ENCODE measurements at places on chromosomes 12 and 14.

DNA sequence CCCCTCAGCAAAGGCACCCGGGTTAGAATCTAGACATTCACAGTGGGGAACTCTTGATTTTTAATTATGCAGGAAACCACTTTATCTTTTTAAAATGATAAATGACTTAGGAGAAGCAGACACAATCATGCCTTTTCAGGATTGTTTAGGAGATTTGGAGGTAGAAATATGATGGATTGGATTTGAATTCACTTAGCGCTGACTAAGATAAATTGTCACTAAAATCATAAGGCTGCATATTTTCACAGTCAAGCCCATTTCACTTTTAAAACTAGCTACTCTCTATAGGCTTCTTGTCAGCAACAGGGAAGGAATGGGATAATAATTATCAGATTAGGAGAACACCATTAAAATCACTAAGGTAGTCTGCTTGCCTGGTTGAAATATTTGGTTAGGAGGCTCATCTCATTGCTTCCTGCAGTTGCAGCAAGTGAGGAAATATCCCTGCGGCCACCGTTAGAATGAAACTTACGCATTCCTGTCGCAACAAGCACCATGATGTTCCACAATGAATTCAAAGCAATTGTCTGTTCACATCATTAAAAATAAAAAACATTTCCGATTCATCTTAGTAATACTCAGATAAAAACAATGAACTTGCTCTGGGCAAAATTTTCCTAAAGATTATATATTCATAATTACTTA, 31.9 kb downstream of the DACT1 start:
- ATAC-seq = no peak

DNA sequence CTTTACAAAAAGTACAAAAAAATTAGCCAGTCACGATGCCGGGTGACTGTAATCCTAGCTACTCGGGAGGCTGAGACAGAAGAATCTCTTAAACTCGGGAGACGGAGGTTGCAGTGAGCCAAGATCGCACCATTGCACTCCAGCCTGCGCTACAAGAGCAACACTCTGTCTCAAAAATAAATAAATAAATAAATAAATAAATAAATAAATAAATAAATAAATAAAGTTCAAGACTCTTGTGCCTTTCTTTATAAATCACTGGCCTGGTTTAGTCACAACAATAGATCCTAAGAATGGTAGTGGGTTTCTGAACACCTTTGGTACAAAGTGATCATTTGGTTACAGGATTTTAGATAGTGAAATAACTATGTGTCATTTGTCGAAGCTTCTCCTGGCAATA, 46.1 kb downstream of the ARL1 start:
- no peak for ATAC-seq

- peak; percentile 84 for ATAC-seq
Measured at GRCh38 chr12:45670346-45671065, 59.0 kb upstream of the ARID2 start.

GRCh38 chr12:22610131-22610530, 14.8 kb upstream of the ETNK1 start:
- no peak for ATAC-seq

GRCh38 chr12:69649529-69649928, 38.8 kb upstream of the LRRC10 start:
- ATAC-seq = no peak

- ATAC-seq = no peak
Measured at GRCh38 chr12:9944391-9944790, 12.2 kb upstream of the CLEC2A start.

- ATAC-seq = no peak
Measured at GRCh38 chr12:10926269-10926668, 2.8 kb upstream of the PRH2 start.

DNA sequence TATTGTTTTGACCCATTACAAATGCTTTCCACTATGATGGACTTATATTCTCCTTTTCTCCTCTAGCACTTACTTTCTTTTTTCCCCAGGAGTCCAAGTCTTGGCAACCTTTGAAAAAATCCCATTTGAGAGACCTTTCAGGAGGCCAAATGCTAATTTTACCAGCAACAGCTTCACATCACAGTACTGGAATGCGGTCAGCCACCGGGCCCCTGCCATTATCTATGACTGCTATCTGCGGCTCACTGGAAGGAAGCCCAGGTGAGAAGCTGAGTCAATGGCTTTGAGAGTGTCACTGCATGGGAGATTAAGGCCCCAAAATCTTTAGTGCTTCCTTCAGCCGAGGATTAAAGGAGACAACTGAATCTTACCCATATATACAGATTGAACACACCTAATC, 64.2 kb downstream of the ERGIC2 start:
- ATAC-seq = no peak

DNA sequence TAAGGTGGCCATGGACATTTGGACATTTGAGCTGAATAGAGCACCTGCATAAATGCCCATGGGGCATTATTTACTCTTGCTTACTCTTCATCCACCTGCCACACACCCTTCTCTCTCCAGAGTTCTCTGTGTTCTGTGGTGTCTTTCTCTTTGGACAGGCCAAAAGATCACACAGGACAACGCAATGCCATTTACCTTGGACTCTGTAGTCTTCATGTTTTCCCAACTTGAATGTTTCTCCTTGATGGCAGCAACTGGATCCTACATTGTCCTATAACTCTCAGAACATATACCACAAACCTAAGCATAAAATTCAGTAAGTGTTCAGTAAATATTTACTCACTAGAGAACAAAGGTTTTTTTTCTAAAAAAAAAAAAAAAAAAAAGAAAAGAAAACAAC, 41.7 kb upstream of the PTHLH start:
- no peak for ATAC-seq

- ATAC-seq = no peak
Measured at GRCh38 chr14:72643317-72643801, 250.5 kb downstream of the DPF3 start.

DNA sequence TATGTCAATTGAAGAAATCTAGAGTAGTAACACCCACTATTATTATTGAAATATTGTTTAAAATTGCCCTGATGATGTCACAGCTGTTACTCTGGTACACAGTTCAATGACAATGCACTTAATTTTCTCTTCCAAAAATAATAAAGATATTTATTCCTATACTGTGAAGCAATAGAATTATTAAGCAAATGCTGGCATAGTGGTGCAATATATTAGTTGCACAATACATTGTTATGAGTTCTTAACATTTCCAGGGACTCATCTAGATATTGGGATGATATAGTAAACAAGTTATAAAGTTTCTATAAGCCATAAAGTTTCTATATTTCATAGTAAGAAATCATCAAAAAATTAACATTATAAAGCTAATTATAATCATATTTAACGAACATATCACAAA, 897.8 kb downstream of the LRFN5 start:
- no peak for ATAC-seq

GRCh38 chr14:35855876-35856481, 29.8 kb downstream of the BRMS1L start:
- peak; percentile 72 for ATAC-seq

DNA sequence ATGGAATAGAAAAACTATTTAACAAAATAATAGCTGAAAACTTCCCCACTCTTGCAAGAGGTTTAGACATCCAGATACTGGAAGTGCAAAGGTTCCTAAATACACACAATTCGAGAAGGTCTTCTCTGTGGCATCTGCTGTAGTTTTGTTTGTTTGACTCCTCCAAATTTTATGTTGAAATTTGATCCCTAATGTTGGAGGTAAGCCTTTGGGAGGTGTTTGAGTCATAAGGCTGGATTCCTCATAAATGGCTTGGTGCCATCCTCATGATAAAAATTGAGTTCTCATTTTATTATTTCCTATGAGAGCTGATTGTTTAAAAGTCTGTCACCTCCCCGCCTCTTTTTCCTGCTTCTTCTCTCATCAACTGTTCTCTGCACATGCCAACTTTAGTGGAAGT, 182.7 kb downstream of the MYRFL start:
- ATAC-seq = no peak

DNA sequence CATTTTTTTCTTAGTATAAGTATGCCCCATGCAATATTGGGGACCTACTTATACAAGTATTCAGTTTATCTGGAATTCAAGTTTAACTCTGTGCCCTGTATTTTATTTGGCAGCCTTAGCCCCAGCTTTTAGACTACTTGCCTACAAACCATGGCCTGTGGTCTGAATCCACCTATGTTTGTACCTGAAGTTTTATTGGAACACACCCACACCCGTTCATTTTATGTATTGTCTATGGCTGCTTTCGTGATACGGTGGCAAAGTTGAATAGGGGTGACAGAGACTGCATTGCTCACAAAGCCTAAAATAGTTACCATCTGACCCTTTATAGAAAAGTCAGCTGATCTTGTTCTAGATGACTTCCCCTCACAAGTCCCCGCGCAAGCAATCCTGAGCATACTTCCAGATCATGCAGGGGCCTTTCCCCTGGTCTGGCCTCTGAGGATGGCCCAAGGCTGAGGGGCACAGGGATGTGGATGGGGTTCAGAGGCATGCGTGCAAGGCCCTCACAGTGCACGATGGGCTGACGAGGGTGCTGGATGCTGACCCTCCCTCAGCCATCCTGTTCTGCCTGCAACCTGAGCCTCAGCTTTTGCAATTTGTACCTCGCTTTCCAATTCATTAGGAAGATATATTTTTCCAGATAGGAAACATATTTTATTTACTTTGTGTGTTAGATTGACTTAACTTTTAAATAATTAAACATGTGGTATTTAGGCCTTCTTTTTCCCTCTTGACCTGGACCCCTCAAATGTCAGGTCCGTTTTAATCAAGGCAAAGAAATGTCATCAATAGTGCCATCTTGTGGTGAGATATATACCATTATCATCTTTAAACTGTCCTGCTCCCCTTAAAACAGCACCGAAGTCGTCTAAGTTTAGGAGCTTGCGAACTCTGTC, 527.3 kb upstream of the CCDC196 start:
- no peak for ATAC-seq

- ATAC-seq = no peak
Measured at GRCh38 chr12:61821381-61821780, 438.8 kb upstream of the USP15 start.

- no peak for ATAC-seq
Measured at GRCh38 chr12:114319422-114319821, 86.5 kb downstream of the TBX5 start.

DNA sequence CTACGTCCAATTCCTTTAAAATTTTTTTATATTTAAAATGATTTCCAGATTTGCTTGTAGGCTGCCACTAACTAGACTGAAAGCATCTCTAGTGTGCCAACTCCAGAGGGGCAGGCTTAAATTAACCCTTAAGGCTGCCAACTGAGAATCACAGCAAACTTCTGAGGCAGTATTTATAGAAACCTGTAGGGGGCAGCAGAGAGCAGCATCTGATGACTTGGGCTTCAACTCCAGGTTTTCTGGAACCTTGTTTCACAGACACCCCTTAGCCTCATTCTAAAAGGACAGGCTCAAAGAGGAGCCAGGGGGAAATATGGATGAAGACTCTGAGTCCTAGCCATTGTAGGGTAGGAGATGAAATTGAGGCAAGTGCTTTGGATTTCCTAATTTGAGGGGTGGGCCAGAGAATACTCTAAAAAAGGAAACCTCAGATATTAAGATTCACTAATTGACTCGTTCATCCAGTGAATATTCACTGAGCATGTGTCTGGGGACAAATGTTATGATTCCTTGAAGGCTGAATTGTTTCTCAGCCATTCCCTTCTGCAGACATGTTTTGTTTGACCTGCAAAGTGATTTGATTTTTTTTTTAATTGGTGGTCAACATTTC, 63.3 kb upstream of the HSPB8 start:
- ATAC-seq = no peak

DNA sequence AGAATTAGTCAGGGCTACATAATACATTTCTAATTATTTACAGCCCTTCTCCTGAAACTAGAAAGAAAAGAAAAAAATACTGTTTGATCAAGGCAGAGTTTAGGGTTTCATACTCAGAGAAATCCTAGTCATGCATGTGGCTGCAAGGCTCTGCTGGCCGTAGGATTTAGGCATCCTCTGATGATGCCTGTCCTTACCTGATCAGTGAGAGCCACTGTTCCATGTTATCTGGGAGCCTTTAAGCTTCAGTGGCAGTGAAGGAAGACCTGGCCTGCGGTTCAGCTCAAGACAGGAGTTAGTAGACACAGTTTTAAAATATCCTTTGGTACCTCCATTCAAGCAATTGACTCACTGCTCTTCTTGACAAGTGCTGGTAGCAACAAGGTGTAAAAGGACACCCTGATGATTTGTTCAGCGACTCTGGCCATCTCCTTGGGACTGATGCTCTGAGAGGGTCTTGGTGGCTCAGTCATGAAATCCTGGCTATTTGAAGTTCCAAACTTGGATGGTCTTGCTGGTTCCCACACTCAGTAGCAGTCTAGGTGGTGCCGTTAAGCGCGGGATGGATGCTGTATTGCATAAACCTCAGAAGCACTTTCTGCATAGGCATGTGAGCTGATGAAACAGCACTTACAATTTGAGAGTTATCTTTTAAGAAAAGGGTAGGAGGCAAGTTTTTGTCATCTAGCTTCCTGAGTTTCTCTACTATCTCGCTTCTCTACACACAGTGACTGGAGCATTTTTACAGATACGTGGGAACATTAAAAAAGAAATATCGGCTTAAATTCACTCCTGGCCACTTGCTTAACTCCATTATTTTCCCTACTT, 162.0 kb downstream of the SAMD4A start:
- no peak for ATAC-seq

GRCh38 chr14:36316131-36316530, 4.3 kb downstream of the MBIP start:
- no peak for ATAC-seq

DNA sequence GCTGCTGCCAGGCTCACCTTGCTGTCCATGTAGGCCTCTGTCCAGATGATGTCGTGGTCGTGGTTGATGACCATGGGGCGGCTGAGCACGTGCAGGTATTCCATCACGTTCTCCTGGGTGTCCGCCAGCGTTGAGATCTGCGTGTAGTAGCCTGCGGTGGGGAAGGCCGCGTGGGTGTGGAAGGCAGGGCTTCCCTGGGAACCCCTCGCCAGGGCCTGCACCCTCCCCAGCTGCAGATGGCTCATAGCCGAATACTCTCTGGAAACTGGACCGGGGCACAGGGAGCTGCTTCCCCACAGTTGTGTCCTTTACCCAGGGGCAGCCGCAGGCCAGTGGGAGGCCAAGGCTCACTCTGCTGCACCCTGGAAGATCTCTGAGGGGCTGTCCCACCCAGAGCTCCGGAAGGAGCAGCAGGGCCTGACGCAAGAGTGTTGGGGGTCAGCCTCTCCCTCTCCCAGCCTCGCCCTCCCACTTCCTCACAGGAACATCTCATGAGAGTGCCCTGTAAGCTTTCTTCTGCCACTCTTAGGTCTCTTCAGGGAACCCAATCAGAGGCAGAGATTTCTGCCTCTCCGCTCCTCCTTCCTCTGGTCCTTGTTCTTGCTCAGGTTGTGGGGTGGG, 35.5 kb downstream of the CACNA2D4 start:
- ATAC-seq = no peak

DNA sequence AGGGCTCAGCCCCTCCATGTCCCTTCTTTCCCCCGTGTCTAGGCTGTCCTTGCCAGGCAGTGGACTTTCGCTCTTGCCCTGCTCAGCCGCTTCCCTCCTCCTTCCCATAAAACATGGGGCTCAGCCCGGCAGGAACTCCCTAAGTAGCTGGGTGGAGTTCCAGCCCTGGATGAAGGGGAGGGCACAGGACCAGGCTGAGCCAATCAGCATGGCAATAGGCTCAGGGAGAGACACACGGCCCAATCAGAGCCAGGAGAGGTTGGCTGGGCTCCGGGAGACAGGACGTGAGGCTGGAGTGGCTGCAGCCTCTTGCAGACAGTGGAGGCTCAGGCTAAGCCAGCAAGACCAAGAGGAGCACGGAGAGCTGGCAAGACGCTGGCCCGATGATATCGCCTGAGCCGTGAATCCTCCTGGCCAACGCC, 54.3 kb downstream of the GALNT9 start:
- no peak for ATAC-seq
